ENCODE measurements at places on chromosomes 6 and 20.
A peak's percentile ranks its signal among the peaks of the same experiment; 100 is the strongest.

DNA sequence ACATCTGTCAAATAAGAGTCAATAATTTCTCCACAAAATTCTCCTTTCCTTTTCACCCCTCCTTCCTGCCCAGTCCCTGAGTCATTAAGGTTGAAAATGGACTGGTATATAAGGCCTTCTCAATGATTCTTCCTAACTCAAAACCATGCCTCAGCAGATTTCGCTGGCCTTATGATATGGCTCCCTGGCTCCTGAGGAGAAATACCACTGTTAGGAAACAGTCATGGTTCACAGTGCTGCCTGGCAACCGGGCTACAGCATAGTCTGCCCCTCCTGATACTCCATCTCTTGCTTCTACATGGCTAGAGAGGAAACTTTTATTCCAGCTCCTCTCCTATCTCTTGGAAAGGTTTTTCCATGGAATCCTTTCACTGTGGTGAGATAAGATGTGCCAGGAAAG lies 4.7 kb downstream of the UBE2J1 start:
- peak; percentile 47 for DNase-seq

DNA sequence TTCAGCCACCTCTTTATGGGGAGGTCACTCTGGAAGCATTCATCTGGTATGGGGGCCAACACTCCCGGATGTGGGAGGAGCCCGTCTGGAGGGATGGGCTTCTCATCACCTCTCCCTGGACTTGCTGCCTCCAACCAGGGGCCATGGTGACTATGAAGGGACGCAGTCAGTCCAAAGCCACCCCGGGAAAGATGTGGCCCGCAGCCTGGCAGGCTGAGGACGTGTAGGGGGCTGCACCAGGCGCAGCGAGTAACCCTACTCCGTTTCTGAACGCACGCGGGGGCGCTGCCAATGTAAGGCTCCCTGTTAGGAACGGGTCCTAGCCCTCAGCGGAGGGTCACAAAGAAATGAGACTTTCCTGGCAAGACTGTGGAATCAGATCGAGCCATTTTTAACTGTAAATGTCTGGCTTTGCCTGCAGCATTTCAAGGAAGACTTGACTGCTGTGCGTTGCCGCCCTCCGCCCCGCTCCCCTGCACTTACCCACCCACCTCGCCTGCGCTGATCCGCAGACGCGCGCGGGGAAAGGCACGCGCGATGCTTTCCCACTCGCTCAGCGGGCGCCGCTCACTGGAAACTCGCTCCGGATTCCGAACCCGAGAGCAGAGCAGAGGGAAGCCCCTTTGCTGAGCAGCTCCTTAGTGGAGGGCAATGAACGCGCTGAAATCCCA lies 55.1 kb downstream of the IL20RA start:
- DNase-seq = no peak

- peak; percentile 12 for DNase-seq
These were observed 25.1 kb downstream of the MYBL2 start for GRCh38 chr20:43691928-43692524.

DNA sequence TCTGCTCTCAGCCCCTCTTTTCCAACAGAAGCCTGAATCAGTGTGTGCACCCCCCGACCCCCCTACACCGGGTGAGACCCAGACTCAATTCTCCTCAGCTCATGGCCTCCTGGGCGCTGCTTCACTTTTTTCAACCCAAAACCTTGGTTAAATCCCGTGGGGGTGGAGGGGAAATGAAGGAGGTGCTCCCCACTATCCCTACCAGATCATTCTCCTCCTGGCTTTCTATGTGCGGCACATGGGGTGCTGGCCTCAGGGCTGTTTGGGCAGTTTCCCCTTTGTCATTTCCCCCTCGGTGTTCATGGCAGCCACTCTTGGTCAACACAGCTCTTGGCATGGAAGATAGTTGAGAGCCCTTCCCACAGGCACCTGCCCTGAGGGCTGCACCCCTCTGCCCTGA lies 4.6 kb downstream of the CST4 start:
- DNase-seq = no peak

DNA sequence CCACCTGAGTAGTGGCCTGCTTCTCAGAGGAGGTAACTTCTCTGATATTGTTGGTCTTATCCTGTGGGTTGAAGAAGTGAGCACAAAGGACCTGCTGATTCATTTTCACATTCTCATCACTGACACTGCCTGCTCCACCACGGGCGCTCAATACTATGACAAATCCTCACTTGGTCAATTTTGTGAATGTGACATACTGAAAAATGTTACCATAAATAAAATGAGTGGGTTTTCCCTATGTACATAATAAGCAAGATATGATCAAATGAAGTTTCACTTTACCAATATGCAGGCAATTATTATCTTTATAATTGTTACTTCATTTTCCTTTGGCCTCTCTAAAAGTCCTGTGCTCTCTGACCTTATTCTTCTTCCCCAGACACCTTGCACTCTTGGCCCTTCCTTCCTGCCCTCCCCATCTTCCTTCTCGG lies 71.5 kb upstream of the RIPOR2 start:
- DNase-seq = no peak

GRCh38 chr6:168994956-168995355 lies 258.7 kb downstream of the THBS2 start:
- DNase-seq = no peak

- no peak for DNase-seq
These were observed 88.4 kb upstream of the JARID2 start for GRCh38 chr6:15157479-15157878.

GRCh38 chr6:28117386-28118050 lies 6.9 kb upstream of the ZSCAN16 start:
- DNase-seq = no peak

- no peak for DNase-seq
These were observed 308.6 kb upstream of the ZFP64 start for GRCh38 chr20:52500157-52500556.

DNA sequence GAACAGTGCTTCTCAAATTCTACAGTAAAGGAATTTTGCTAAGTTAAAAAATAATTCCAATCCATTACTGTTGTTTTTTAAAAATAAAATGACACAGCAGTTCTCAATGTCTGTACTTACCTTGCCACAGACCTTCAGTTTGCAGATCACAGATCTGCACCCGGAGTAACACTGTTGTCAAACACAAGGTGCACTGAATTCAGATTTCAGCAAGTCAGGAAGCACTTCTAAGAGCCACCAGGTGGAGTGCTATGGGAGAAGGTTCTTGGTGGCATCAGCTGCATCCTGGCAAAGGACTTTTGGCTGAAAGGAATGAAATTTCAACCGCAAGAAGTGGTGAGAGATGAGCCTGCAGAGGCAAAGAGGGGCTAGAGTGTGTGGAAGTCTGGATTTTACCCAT lies 17.4 kb downstream of the RSPH4A start:
- no peak for DNase-seq

- DNase-seq = no peak
These were observed 173.8 kb downstream of the GMPR start for GRCh38 chr6:16412171-16412570.

- DNase-seq = peak; percentile 93
These were observed 1.8 kb upstream of the PRDM1 start for GRCh38 chr6:106084106-106084988.

DNA sequence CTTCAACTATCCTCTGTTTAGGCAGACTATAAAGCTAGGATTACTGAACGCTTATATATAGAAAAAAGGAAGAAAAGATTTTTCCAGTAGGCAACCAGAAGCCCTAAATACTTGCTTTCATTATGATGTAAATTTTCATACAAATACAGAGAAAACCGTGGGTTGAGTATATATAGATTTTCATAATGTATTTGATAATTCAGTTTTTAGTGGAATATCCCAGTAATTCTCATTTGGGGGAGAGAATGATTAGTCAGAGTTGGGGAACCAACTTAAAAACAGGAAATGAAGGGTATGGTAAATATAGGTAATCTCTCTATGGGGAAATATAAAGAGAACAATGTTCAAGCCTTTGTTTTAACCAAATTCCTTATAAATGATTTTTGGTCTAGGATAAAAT lies 154.0 kb upstream of the CITED2 start:
- no peak for DNase-seq

DNA sequence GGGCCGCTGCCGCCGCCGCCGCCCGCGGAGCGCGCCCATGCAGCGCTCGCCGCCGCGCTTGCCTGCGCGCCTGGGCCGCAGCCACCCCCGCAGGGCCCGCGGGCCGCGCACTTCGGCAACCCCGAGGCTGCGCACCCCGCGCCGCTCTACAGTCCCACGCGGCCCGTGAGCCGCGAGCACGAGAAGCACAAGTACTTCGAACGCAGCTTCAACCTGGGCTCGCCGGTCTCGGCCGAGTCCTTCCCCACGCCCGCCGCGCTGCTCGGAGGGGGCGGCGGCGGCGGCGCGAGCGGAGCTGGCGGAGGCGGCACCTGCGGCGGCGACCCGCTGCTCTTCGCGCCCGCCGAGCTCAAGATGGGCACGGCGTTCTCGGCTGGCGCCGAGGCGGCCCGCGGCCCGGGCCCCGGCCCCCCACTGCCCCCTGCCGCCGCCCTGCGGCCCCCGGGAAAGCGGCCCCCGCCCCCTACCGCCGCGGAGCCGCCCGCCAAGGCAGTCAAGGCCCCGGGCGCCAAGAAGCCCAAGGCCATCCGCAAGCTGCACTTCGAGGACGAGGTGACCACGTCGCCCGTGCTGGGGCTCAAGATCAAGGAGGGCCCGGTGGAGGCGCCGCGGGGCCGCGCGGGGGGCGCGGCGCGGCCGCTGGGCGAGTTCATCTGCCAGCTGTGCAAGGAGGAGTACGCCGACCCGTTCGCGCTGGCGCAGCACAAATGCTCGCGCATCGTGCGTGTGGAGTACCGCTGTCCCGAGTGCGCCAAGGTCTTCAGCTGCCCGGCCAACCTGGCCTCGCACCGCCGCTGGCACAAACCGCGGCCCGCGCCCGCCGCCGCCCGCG lies 730 bp downstream of the INSM1 start:
- no peak for DNase-seq

DNA sequence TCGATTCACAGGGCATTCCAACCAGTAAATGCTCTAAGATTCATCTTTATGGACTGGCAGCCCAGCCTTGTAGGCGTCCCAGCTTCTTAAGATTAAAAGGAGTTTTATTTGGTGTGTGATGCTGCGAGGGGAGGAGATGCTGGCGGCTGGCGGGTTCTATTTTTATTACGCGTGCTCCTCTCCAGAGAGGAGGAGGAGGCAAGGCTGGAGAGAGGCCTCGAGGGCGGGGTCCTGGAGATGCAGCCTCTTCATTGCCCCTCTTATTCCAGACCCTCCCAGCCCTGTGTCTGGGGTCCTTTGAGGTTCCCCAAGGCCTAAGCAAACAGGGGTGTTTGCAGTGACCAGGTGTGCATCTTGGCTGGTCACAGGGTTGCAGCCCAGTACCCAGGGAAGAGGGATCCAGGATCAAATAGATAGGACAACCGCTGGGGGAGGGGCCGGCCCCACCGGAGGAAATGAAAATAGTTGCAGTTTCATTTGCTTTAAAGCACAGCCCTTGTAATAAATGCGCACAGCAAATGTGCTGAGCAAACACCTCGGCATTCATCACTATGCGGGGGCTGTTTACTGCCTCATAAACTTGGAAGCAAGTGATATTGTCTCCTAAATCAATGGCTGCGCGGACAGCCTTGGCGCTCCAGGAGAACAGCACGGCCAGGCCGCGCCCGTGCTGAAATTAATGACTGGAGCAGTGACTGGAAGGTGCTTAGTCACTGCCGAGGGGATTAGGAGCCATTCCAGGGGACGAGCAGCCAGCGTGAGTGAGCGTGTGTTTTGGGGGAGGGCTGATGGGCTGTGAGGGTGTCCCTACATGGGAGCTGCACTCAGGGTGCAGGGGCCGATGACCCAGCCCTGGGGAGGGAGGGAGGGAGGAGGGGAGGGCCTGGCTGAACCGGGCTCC lies 83.0 kb downstream of the TMEM242 start:
- no peak for DNase-seq

DNA sequence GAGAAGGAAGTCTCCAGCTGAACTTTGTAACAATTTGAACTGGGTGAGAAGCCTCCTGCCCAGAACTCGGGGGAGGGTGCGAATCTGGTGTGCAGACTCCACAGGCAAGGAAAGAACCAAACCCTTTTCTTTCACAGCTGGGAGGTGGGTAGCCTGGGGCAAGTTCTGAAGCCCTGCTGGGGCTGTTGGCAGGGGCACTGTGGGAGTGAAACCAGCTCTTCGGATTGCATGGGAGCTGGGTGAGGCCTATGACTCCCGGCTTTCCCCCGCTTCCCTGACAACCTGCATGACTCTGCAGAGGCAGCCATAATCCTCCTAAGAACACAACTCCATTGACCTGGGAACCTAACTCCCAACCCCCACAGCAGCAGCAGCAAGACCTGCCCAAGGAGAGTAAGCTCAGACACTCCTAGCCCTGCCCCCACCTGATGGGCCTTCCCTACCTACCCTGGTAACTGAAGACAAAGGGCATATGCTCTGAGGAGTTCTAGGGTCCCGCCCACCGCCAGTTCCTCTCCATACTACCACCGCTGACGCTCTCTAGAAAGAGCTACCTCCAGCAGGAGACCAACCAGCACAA lies 37.5 kb downstream of the SOD2 start:
- no peak for DNase-seq

GRCh38 chr6:16722630-16723029 lies 38.6 kb downstream of the ATXN1 start:
- no peak for DNase-seq

DNA sequence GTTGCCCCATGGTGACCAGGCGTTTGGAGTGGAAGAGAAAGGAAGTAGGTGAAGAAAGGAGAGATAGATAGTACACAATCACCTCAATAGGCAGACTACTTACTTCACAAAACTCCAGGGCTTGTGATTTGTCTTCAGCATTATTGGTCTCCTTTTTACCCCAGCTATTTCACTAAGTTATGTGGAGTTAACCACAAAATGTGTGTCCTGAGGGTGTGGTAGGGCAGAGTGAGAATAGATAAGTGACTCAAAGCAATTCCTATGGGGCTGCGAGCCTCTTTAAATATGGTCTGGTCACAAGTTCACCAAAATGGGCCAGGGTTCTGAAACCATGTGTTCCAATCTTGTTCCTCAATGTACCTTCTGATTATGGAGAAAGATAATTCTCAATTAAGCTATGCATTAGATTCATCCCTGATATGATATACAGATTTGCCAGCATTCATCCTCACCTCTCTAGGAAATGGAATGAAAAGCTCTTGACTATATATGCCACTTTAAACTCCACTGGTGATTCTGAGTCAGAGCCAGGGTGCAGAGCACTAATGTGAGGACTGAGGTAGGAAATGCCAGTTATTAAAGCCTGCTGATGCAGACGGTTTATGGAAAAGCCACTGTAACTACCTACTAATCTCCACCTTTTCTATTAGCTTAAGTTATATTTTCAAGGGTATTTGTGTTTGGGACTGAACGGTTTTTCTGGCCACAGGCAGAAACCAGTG lies 310.6 kb upstream of the MANEA start:
- DNase-seq = peak; percentile 11

- DNase-seq = no peak
These were observed 40.8 kb downstream of the SLC22A2 start for GRCh38 chr6:160217863-160218262.

DNA sequence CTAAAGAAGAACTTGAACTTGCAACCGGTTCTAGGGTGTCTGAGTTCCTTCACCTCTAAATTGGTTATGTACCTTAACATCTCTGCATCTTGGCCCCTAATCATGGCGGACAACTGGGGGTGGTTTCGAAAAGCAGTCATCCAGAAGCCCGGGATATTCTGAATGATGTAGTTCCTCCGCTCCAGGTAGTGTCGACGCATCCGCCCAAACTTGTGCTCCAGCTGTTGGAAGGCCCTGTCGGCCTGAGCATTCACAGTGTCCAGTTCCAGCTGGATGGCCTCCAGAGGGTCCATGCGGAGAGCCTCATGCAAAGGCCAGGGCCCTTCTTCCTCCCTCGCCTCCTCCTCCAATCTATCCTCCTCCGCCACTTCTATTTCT lies 887 bp downstream of the TSPYL1 start:
- DNase-seq = no peak

GRCh38 chr20:4091490-4092479 lies 76.4 kb upstream of the RNF24 start:
- no peak for DNase-seq
